ENCODE measurements at places on chromosomes 2 and 18.

DNA sequence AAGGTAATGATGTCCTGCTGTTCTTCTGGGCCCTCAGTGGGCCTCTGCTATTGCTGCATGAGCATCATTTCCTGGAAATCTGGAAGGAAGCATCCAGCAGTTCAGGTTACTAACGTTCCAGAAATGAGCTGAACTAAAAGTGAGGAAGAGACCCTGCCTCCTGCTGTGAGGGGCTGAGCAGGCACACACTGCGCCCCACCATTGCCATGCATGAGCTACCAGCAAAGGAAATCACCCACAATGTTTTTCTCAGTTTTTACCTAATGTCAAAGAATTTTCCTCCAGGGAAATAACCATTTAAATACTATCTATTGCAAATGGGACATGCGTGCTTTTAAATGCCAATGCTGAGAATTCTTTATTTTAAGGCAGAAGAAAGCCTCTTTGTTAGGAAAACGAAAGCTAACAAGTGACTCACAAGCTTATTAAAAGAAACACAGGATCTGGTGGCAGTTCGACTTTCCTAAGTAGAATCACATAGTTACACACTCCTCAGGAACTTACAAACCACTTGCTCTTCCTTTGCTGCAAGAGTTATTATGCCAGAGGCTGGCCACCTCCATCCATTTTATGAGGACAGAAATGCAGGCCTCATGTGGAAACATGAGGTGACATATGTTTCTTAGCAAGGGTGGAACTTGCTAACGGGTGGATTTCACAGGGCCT is 152.6 kb upstream of the TTC39C start:
- DNase-seq = no peak

GRCh38 chr2:37868866-37869265 is 56.2 kb upstream of the RMDN2 start:
- DNase-seq = no peak

DNA sequence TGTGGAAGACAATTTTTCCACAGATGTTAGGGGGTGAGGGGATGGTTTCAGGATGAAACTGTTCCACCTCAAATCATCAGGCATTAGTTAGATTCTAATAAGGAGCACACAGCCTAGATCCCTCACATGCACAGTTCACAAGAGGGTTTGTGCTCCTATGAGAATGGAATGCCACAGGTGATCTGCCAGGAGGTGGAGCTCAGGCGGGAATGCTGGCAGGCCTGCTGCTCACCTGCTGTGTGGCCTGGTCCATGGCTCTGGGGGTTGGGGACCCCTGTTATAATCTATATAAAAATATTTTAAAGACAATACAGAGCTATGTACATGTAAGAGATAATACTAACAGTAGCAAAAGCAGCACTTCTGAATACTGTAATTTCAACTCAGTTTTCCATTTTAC is 19.2 kb downstream of the CWC22 start:
- no peak for DNase-seq

GRCh38 chr2:134027980-134028379 is 225.9 kb upstream of the MGAT5 start:
- no peak for DNase-seq

DNA sequence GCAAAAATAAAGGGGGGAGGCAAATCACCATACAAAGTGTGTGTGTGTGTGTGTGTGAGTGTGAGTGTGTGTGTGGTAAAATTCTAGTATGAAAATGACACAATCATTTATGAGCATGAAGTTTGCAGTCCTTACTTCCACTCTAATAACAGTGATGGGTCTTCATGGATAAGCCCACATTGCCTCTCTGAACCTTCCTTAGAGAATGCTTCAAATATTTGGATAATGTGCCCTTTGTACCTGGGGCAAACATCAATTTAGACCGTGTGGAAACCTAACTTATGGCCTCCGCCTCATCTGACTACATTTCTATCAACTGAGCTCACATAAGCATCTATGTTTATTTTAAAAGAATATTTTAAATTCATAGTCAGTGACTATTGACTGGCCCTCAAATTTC is 3.7 kb downstream of the SCN9A start:
- DNase-seq = no peak

DNA sequence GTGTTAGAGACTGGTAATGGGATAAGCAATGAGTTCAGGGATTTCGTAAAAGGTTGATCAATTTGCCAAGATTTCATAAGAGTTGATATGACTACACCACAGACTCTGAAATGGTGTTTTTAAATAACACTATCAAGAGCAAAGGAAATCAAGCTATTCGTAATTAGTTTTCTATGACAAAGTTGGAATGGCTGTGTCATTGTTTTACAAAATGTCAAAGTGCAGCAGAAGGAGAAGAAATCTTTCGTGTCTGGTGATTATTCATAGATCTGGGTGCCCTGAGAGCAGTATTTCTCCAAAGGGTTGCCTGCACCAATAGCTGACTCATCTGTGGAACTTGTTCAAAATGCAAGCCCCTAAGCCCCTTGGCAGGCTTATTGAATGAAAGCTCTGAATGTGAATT is 70.1 kb downstream of the NABP1 start:
- no peak for DNase-seq

GRCh38 chr2:175005733-175006264 is 618 bp upstream of the CHN1 start:
- DNase-seq = no peak

GRCh38 chr2:162258686-162259085 is 15.4 kb upstream of the FAP start:
- no peak for DNase-seq

DNA sequence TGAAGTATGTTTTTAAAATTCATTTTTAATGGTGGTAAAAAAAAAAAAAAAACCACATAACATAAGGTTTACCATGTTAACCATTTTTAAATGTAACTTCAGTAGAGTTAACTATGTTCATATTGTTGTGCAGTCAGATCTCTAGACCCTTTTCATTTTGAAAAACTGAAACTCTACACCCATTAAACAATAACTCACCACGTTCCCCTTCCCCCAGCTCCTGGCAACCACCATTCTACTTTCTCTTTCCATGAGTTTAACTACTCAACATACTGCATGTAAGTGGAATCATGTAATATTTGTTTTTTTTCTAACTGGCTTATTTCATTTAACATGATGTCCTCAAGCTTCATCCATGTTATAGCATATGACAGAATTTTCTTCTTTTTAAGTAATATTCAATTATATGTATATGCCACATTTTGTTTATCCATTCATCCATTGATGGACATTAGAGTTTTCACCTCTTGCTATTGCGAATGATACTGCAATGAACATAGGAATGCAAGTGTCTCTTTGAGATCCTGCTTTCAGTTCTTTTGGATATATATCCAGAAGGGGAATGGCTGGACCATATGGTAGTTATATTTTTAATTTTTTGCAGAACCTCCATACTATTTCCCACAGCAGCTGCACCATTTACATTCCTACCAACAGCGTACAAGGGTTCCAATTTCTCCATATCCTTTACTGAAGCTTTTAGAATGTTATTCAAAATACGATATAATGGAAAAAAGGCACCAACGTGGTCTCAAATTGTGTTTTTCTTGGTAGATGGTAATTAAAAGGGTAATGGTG is 91.0 kb downstream of the SPTBN1 start:
- no peak for DNase-seq

GRCh38 chr2:168047091-168047690 is 200.2 kb downstream of the STK39 start:
- DNase-seq = no peak

DNA sequence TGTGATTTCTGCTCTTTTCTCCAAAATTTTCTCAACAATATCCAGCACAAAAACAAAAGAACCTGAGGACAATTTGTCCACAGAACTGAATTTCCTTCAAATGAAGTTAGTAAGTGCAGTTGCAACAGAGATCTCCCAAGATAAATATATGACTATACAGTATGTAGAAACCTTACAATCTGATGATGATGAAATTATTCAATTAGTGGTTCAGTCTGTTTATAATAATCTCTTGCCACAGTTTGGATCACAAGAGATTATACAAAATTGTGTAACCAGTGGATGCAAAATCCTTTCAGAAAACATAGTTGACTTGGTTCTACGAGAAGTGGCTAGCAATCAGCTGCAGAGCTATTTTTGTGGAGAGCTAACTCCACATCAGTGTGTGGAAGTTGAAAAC is 68.7 kb downstream of the FSIP2 start:
- no peak for DNase-seq

DNA sequence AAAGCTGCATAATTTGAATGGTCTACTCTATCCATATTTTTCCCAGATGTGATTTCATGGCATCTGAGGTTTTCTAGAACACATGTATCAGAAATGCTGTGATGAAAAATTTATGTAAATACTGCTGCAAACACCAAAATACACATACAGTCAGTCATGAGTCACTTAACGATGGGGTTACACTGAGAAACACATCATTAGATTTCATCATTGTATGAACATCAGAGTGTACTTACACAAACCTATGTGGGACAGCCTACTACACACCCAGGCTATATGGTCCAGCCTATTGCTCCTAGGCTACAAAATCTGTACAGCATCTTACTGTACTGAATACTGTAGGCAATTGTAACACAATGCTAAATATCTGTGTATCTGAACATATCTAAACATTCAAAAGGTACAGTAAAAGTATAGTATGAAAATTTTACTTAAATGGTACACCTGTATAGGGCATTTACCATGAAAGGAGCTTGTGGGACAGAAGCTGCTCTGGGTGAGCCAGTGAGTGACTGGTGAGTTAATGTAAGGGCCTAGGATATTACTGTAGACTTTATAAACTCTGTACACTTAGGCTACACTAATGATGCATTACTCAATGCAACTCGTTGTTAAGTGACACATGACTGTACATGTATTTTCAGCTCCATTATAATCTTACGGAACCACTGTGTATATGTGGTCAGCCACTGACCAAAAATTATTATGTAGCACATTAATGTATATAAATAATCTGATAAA is 33.5 kb downstream of the PNO1 start:
- no peak for DNase-seq

DNA sequence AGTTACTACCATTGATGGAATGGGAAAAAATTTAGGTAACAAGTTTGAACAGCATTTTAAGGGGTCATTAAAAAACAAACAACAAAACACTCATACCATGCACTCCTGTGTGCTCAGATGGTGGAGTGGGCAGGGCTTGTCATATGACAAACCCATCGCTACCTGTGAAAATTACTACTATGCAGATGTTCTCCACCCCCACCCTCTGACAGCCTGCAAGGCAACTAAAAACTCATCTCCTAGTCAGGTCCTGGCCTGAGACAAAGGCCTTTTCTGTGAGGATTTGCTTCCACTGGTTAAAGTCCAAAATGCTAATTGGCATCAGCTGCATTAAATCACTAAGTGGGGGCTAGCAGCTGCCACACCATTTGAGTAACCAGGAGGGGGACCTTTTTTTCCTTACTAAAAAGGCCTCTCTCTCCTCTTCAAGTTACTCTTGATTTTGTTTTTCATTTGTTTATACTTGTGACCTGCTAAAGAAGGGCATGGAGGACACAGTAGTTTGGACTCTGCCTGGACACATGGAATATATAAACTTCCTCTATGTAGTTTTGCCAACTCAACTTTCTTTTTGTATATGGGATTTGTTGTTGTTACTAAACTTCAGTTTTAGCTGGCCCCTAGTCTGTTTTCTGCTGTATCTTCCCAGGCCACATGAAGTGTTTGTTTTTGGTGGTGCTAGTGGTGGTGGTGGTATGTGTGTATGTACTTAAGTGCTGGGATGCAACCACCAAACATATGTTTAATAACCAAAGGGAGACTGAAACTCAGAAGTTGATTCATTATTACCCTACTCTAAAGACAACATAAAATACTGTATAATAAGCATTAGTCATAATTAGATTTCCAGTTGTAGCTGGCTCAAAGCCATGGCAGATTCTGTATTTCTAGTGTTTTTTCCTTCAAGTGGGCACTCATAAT is 121.3 kb downstream of the MAP4K4 start:
- no peak for DNase-seq

DNA sequence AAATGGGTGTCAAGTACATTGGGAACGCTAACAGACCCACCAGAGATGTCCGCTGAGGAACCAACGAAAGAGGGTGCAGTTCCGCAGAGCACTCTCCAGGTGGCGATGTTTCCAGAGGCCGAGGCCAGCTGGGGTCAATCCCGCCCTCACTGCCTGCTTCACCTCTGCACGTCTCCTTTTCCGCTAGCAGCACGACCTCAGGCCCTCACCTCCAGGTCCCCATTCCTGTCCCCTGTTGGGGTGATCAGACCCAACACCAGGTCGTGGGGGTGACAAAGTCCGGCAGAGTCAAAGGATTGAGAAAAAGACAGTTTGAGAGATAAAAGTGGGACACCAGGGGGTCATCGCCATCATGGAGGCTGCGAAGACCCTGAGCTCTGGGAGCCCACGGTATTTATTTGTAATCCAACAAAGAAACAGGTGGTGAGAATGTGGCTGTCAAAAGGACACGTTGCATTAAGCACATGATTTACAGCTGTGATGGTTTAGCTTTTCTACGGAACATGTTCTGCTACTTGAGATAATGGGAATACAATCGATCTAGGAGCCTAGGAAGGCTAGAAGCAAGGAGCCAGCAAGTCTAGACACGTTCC is 27.3 kb downstream of the ZAP70 start:
- DNase-seq = peak; percentile 74

DNA sequence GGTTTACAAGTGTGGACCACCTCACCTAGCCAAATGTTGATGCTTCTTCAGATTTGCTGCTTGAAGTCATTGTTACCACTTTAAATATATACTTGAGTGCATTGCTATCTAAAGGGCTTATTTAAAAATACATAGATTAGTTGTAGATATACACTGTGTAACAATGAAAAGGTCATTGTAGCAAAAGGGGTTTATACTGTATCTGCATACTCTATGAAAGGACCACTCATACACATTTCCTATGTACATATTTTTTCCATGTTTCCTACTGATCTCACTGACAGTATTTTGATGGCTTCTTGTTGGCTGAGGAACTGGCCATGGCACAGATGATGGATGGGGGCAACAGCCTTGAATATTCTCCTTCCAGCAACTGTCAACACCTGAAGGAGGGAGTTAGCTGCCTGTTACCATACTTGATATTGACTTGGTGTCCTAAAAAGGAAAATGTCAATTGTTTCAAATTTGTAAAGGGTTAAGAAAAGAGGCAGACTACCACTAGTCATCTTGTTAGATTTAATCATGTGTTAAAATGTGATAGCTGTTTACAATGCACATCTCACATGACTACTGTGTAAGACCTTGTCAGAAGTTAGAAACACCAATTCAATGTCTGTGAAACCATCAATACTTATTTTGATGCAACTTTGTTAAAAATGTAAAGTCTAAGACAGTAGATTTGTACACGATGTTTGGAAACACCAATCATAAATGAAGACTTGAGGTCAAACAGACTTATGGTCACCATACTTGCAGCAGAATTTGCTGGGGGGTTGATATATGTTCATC is 33.5 kb downstream of the RAB10 start:
- DNase-seq = no peak

DNA sequence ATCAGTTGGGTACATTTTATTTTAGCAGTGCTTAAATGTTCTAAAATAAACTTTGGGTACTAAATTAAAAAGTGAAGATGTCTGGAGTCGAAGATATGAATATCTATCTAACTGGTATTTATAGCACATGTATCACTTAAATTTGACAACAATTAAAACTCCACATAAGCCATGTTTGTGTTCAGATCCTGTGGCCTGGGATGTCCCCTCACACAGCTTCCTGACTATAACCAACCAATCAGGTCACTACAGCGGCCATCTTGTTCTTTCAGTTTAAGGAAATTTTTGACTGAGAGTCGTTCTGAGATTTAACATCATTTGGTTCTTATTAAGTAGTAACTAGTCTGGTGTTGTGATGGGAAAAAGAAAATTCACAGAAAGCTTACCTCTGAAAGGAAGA is 170.7 kb upstream of the NRP2 start:
- no peak for DNase-seq

GRCh38 chr2:157980020-157980419 is 103.9 kb upstream of the ACVR1 start:
- no peak for DNase-seq

Measured in GM12892 (cell line).